ENCODE measurements at places on chromosomes 5 and 9.

GRCh38 chr5:53431665-53432064 lies 48.8 kb upstream of the FST start:
- no peak for DNase-seq

DNA sequence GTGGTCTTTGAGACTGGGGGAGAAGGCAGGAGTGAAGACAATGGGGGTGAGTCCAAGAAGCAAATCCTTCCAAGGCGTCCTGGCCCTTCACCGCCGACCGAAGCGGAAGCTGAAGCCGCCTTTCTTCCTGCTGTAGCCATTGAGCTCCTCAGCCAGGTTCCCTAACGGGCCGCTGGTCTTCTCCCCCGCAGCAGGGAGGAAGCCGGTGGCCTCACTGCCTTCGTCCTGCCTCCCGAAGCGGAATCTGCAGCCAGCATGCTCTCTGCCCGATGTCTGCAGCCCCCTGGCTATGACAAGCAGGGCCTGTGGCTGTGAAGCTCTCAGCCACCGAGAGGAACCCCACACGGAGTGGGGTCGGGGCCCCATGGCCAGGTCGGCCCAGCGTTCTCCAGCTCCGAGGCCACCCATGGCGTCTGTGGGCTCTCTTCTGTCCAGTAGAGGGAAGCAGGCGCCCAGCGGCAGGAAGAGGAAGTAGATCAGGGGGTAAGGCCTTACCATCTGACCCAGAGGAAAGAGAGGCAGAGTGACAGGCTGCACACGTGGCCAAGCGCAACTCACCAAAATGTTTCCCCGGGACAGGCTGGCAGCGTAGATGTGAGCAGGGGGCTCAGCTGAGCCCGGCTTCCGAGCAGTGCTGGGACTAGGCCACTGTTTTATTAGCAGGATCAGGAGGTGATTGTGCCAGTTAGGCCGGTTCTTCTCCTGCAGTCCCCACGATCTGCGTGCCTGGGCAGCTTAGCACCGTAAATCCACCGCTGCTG lies 3.1 kb downstream of the QRFP start:
- DNase-seq: no peak

DNA sequence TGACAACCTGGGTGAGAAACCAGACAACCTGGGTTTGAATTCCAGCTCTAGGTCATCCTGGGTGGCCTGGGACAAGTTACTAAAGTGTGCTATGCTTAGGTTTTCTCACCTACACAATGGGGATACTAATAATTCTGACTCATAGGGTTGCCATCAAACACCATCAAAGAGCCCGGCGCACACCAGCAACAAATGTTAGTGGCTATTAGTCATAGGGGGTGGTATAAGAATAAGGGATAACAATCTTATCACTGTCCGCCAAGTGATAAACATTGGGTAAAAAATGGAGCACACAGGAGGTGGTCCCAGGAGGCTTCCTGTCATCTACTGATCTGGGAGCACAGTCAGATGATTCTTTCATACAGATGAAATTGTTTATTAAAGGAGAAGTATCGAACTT lies 61.4 kb upstream of the AFAP1L1 start:
- no peak for DNase-seq

GRCh38 chr9:5988265-5988664 lies 27.2 kb downstream of the RANBP6 start:
- no peak for DNase-seq

Measured in RPMI8226 (cell line).